Thoracic aorta endothelial cell (primary cell): ENCODE measurements at places on chromosomes 2 and 18. TPM values are rescaled to one million over a fixed set of nuclear protein-coding genes. Genes with fewer than 3 reads are reported as not detected.

MARS2 gene
- total RNA-seq, result 7.2 and 9.6 TPM in 2 replicates

AP1S3 gene
- 3.7 and 7.3 TPM in 2 replicates for total RNA-seq

PJVK gene
- 0.80 and 1.5 TPM in 2 replicates for total RNA-seq

CREG2 gene
- 0.57 and 1.5 TPM in 2 replicates for total RNA-seq

RAX gene
- not detected in 2 replicates for total RNA-seq

NEU2 gene
- not detected in 2 replicates for total RNA-seq

KIAA2012 gene
- total RNA-seq, result not detected in 2 replicates

UGT1A10 gene
- not detected in 2 replicates for total RNA-seq

SNTG2 gene
- total RNA-seq, result not detected in 2 replicates

ATOH8 gene
- total RNA-seq, result 5.4 and 9.8 TPM in 2 replicates

DAW1 gene
- total RNA-seq, result 9.0 and 9.6 TPM in 2 replicates

CHN1 gene
- 22.7 and 27.3 TPM in 2 replicates for total RNA-seq

ANKRD29 gene
- total RNA-seq, result 0.27 and 2.2 TPM in 2 replicates

ROCK1 gene
- total RNA-seq, result 73.3 and 76.9 TPM in 2 replicates

NLRC4 gene
- total RNA-seq, result not detected in 2 replicates

CHRNG gene
- total RNA-seq, result not detected in 2 replicates

ASPRV1 gene
- 0.13 and 0.14 TPM in 2 replicates for total RNA-seq

LIMS4 gene
- 11.6 and 19.2 TPM in 2 replicates for total RNA-seq

MRPS9 gene
- 27.9 and 30.2 TPM in 2 replicates for total RNA-seq

SLC38A11 gene
- total RNA-seq, result not detected in 2 replicates

GPR35 gene
- 0.13 and 0.14 TPM in 2 replicates for total RNA-seq

CERKL gene
- not detected in 2 replicates for total RNA-seq

ILKAP gene
- 28.6 and 32.8 TPM in 2 replicates for total RNA-seq

GCKR gene
- 9.2 and 9.6 TPM in 2 replicates for total RNA-seq

DYSF gene
- 122 and 135 TPM in 2 replicates for total RNA-seq

CCDC141 gene
- 0.13 TPM in 1 of 2 replicates, not detected in the other for total RNA-seq

IL36G gene
- not detected in 2 replicates for total RNA-seq

SIX3 gene
- total RNA-seq, result not detected in 2 replicates

CFAP221 gene
- total RNA-seq, result 0.27 TPM in 1 of 2 replicates, not detected in the other

PTRHD1 gene
- 21.7 and 24.2 TPM in 2 replicates for total RNA-seq

SERPINB11 gene
- total RNA-seq, result not detected in 2 replicates

SH2D6 gene
- total RNA-seq, result 0.53 TPM in 1 of 2 replicates, not detected in the other

IRS1 gene
- under 0.01 and 0.07 TPM in 2 replicates for total RNA-seq

IL36A gene
- not detected in 2 replicates for total RNA-seq

TRAF3IP1 gene
- total RNA-seq, result 8.5 and 10.4 TPM in 2 replicates

ARHGEF4 gene
- under 0.01 TPM in 1 of 2 replicates, not detected in the other for total RNA-seq

CD226 gene
- 0.53 and 0.65 TPM in 2 replicates for total RNA-seq

HOXD3 gene
- total RNA-seq, result 11.2 TPM in 1 of 2 replicates, not detected in the other

GKN1 gene
- not detected in 2 replicates for total RNA-seq

FOXD4L1 gene
- total RNA-seq, result 0.13 TPM in 1 of 2 replicates, not detected in the other

AQP12A gene
- total RNA-seq, result not detected in 2 replicates

TRIM43 gene
- total RNA-seq, result 0.07 TPM in 1 of 2 replicates, not detected in the other

CLEC4F gene
- total RNA-seq, result not detected in 2 replicates

IL37 gene
- not detected in 2 replicates for total RNA-seq

DQX1 gene
- 0.13 TPM in 1 of 2 replicates, not detected in the other for total RNA-seq

VWC2L gene
- not detected in 2 replicates for total RNA-seq

MAB21L4 gene
- total RNA-seq, result under 0.01 TPM in 1 of 2 replicates, not detected in the other

ERFE gene
- 0.79 and 1.2 TPM in 2 replicates for total RNA-seq

TSGA10 gene
- 1.3 and 2.7 TPM in 2 replicates for total RNA-seq

TTN gene
- 1.9 and 3.2 TPM in 2 replicates for total RNA-seq

CRYGC gene
- total RNA-seq, result not detected in 2 replicates

FBLN7 gene
- total RNA-seq, result 2.9 and 5.2 TPM in 2 replicates
